ENCODE measurements at places on chromosomes 7 and 10.
A peak's percentile ranks its signal among the peaks of the same experiment; 100 is the strongest.

- DNase-seq = no peak
Measured at GRCh38 chr7:12066521-12066920, 144.6 kb upstream of the TMEM106B start.

DNA sequence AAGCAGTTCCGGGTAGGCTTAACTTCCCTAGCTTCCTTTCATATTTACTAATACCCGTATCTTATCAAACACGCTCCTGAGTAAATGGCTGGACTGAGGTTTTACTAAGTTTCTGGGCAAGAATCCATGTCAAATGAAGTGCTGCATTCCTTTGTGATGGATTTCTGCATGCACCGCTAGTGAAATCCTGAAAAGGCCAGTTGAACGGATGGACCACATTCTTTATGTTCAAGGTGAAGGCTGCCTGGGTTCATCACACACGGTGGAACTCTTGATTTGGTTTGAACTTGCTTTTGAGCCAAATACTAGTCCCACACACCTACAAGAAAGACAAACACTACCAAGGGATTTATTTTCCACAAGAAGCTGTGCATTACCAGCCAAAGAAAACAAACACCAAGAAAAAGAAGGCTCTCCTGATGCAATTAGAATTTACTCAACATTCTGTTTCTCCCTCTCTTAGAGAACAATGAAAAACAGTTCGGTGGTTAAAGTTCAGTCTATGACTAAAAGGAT is 255.0 kb upstream of the SEMA3C start:
- DNase-seq = no peak

GRCh38 chr10:103842605-103843004 is 12.8 kb downstream of the SH3PXD2A start:
- no peak for DNase-seq

- DNase-seq = peak; percentile 93
Measured at GRCh38 chr10:72009425-72010081, 45.4 kb downstream of the CHST3 start.

GRCh38 chr10:127283576-127283975 is 87.2 kb upstream of the INSYN2A start:
- DNase-seq = no peak

DNA sequence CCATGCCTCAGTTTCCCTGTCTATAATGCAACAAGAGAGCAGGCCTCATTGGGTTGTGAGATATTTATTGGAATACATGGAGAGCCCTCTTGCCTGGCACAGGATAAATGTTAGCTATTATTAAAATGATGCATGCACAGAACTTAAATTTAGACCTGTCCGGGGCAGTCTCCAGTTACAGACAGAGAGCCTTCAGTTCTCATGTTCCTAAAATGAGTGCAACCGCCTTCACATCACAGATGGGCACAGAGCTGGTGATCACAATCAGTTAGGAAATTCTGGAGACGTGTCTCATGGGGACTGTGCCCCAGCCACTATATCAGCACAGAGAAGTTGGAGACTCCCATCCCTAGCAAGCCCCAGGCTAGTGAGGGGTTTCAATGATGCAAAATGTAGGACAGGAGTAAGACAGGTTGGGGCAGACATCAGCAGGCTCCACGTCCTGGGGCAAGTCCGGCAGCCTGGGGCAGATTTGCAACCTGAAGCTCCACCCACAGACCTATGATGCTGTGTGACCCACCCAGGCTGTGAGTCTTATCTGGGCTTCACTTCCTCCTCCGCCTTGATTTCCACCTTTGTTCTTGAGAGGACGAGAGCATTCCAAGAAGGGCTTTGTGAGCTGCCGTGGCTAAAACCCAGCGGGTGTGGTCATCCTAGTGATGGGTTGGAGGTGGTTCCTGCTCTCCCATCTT is 49.4 kb downstream of the CXCL12 start:
- DNase-seq = no peak

- no peak for DNase-seq
Measured at GRCh38 chr7:98123365-98123696, 16.7 kb downstream of the LMTK2 start.

- DNase-seq = no peak
Measured at GRCh38 chr7:29806995-29807841, 910 bp downstream of the WIPF3 start.

- DNase-seq = peak; percentile 54
Measured at GRCh38 chr10:102230264-102230860, 4.3 kb downstream of the ELOVL3 start.

DNA sequence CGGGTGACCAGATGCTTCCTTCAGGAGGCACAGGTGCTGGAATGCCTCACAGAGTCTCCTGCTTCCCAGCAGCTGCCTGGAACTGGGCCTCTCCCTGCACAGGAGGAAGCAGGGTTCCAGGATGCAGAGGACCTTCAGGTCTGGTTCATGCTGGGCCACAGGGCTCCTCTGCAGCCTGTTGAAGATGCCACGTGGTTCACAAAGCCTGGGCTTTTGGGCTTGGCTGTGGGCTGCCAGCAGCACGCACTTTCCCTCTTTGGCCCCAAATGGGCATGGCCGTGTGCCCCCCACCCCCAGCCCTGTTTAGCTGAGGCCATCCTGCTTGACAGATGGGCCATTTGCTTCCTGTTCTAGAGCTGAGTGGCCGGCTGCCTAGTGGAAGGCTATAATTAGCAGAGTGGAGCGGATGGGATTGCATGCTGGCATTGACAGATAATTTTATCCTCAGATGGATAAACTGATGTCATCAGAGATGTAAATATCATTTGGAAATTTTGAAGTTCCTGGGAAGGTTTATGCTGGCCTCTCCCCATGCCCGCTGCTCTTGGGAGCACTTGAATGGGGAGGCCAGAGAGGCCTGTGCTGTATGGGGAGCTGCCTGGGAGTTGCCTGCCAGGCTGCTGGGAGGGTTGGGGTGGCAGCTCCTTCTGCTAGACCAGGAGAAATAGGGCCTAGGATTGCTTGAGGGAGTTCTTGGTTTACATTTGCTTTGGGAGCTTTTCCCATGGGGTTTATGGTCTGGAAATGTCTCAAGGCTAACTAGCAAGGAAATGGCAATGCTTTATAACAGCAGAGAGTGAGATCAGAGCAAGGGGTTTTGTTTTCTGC is 28.2 kb downstream of the TSPAN15 start:
- DNase-seq = no peak

DNA sequence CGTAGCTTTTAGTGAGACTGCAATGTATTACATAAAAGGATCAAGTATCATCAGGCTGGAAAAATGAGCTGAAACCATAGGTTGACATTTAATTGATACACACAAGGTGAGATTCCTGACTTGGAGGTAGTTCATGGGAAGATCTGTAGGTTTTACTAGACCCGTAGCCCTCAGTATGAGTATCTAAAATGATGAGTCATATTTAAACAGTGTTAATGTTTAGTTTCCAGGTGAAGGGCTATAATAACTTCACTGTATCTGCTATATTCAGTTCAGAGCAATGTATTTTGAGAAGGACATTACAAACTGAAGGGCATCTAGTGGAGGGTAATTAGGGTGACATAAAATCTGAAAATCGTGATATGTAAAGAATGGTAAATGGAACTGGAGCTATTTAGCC is 35.0 kb downstream of the ENTPD1 start:
- no peak for DNase-seq

- DNase-seq = no peak
Measured at GRCh38 chr7:26265499-26266075, 26.1 kb upstream of the SNX10 start.

- no peak for DNase-seq
Measured at GRCh38 chr7:19957664-19958063, 184.2 kb upstream of the TMEM196 start.

GRCh38 chr7:11648101-11648500 is 183.9 kb downstream of the THSD7A start:
- no peak for DNase-seq

GRCh38 chr10:91271886-91272285 is 51.4 kb downstream of the PCGF5 start:
- no peak for DNase-seq

- no peak for DNase-seq
Measured at GRCh38 chr7:5541087-5541992, 117.7 kb upstream of the TNRC18 start.

- peak; percentile 25 for DNase-seq
Measured at GRCh38 chr10:79375321-79376077, 28.2 kb downstream of the PPIF start.

DNA sequence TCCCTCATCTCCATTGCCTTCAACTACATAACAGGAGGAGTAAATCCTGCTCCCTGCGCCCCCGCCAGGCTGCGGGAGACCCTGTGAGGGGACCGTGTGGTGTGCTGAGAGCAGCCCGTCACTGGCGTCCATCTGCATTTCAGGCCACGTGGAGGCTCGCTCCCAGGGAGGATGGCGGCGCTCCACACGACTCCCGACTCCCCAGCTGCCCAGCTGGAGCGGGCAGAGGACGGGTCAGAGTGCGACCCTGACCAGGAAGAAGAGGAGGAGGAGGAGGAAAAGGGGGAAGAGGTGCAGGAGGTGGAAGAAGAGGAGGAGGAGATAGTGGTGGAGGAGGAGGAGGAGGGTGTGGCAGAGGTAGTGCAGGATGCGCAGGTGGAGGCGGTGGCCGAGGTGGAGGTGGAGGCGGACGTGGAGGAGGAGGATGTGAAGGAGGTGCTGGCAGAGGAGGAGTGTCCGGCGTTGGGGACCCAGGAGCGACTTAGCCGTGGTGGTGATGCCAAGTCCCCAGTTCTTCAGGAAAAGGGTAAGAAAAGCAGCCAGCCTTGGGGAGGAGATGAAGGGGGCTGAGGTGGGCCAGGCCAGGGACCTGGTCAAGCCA is 5.2 kb downstream of the ZNF316 start:
- DNase-seq = no peak

DNA sequence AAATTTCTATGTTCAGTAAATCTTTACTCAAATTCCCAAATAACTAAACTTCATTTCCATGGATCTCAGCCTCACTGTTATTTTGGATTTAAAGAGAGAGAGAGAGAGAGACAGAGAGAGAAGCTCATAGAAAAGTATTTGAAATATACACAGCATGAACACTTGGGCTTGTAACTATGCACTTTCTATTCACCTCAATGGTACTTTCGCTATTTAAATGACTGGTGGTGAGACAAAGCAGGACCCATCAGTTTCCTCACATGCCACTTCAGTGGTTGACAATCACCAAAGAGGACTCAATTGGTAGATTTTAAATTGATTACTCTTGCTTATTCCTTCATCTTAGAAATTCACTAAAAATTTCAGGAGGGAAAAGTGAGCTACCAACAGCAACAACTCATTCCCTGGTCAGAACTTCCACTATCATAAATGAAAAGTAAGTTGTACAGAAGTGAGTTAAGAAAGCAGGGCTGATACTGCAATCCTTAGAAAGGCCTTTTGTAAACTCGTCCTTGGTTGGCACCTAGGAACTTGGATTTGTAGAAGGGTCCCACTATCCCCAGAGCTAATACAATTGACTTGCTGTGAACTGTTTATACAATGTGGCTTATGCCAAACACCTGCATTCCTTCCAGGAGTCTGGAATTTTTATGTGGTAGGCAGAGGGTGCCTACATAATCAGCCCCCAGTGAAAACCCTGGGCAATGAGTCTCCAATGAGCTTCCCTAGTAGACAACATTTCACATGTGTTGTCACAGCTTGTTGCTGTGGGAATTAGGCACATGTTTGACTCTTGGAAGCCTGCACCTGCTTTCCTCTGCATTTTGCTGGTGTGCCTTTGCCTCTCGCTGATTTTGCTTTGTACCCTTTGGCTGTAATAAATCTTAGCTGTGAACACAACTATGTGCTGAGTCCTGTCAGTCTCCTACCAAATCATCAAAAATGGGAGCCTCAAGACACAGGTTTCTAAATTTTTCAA is 10.8 kb downstream of the ERLIN1 start:
- DNase-seq = no peak

DNA sequence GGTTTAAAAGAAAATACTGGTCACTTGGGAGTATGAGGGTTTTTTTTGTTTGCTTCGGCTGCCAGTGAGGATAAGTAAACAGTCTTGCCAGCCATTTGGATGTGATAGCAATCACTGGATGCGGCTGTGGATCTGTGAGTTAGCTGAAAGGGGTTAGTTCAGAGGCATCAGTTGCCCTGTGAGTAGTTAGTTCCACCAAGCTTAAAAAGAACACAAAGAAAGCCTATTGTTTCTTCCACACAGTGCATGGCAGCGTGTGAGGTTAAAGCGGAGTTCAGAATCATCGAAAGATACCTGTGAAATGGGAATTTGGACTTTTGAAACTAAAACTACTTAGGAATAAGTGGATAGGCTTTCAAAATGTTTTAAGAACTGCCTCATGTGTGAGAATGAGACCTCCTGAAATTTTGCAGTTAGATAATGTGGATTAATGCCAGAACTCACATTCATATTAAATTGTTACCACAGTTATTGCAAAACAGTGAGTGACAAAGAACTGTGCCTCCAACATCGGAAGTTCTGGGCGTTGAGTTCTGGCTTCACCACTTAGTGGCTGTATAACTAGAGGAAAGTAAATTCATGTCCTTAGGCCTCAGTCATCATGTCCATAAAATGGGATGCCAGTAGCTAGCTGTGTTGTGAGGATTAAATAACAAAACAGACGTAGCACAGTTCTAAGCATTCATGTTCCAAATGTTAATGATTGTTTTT is 31.3 kb downstream of the KIAA1217 start:
- DNase-seq = no peak

- DNase-seq = no peak
Measured at GRCh38 chr7:37438906-37439652, 9.6 kb downstream of the ELMO1 start.

- DNase-seq = no peak
Measured at GRCh38 chr10:79219322-79219957, 127.8 kb upstream of the PPIF start.

GRCh38 chr7:73418113-73418703 is 15.4 kb upstream of the FZD9 start:
- no peak for DNase-seq

DNA sequence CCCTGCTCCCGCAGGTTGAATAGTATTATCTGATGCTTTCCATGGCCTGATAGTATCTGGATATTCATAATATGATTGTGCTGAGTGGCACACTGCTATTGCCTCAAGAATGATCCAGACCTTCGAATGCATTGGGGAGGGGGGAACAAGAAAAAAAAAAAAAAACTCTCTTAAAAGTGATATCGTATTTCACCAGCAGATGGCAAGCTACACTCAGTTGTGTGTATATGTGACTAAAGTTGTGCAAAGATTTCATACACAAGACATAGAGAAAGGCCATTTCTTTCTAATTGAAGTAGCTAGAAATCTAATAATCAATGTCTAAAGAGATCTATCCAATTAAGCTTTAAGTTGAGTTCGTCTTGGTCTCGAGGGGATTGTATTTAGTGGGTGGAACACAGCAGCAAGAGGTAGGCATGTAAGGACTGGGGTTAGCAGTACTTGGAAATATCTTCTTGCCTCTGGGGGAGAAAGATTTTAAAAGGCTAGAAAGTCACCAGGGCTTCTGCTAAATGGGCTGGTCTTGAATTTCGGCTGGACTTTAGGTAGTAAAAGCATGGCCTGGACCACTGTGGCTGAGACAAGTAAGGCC is 15.3 kb downstream of the SFRP4 start:
- DNase-seq = peak; percentile 10

DNA sequence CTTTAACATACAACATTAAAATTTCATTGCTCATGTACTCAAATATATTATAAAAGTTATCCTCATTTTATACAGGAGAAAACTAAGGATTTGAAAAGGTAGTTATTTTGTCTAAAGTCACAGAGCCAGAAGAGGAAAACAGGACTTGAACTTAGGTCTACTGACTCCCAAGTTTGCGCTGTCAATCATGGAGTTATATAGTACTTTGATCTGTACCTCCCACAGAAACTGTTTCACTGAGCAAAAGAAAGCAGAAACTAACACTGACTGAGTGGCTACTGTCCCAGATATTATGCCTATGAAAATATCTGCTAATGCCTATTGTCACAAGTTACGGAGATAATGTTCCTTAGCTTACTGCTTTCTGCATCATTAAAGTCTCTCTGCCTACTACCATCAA is 329.1 kb downstream of the MAGI2 start:
- no peak for DNase-seq

- no peak for DNase-seq
Measured at GRCh38 chr7:92754919-92755581, 81.3 kb downstream of the CDK6 start.
